ENCODE measurements at places on chromosomes 16 and 17. TPM values are rescaled to one million over a fixed set of nuclear protein-coding genes. Genes with fewer than 3 reads are reported as not detected.

DNA sequence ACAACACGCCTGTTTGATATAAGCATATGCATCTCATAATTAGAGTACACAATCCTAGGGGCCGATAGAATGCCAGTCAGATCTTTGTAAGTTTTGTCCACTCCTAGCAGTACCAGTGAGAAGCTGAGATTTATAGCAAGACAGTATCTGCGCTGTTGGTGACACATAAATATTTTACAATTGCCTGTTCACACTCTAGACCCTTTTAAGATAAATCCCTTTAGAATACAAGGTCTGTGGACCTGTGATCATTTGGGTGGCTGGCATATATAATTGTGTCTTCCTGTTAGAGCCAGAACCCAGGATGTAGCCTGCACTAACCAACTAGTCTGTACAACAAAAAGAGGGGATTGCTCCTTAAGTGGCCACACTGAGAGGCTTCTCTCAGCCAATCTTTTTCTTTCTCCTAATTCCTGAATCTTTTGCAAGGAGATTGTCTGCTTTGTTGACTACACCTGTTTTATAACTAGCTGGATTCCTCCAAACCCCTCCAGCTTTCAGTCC, 74.7 kb downstream of the WIPI1 start:
- no peak for DNase-seq

CCL17 gene
- not detected for total RNA-seq

DNA sequence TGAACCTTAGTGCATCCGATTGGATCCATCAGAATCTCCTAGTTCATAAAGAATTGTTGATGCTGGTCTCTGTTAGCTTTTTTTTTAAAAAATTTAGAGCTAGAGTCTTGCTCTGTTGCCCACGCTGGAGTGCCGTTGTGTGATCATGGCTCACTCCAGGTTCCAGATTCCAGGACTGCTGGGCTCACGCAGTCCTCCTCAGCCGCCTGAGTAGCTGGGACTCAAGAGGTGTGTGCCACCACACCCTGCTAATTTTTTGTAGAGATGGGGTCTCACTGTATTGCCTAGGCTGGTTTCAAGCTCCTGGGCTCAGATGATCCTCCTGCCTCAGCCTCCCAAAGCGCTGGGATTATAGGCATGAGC, 8.0 kb downstream of the TCF25 start:
- DNase-seq, result no peak

FOXN1 gene
- not detected for total RNA-seq

Measured in HT1080 (cell line).